Stimulated activated CD4-positive, alpha-beta T cell treated with anti-CD3 and anti-CD28 coated beads, Interleukin-1b, Interleukin-23, amount 100 ng/mL, for 48 hours (primary cell): ENCODE measurements at places on chromosomes 12 and 14.

GRCh38 chr14:104968541-104969401, 9.4 kb downstream of the AHNAK2 start:
- no peak for DNase-seq

- DNase-seq: no peak
These were observed 306.6 kb downstream of the DAD1 start for GRCh38 chr14:22282417-22282816.

GRCh38 chr14:50040401-50040775, 76.0 kb downstream of the VCPKMT start:
- peak; percentile 46 for DNase-seq

GRCh38 chr14:53042480-53042879, 91.6 kb upstream of the FERMT2 start:
- DNase-seq: no peak

GRCh38 chr12:126389961-126390360, 1324.7 kb downstream of the AACS start:
- no peak for DNase-seq

DNA sequence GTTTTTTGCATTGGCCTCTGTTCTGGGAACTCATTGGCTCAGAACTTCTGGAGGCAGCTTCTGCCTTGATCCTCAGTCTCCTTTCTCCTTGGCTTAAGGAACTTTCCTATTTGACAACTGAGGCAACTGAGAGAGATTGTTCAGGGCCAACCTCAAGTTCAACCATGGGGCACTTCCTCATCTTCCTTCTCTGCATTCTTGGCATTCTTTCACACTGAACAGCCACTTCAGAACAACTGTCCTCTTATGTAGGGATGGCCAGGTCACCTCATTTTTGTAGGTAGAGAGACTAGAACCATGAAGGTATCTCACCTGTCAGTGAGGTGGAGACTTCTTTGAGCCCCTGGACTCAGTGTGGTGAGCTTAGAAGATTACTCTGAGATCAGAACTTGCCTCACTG, 63.0 kb upstream of the NRXN3 start:
- no peak for DNase-seq

DNA sequence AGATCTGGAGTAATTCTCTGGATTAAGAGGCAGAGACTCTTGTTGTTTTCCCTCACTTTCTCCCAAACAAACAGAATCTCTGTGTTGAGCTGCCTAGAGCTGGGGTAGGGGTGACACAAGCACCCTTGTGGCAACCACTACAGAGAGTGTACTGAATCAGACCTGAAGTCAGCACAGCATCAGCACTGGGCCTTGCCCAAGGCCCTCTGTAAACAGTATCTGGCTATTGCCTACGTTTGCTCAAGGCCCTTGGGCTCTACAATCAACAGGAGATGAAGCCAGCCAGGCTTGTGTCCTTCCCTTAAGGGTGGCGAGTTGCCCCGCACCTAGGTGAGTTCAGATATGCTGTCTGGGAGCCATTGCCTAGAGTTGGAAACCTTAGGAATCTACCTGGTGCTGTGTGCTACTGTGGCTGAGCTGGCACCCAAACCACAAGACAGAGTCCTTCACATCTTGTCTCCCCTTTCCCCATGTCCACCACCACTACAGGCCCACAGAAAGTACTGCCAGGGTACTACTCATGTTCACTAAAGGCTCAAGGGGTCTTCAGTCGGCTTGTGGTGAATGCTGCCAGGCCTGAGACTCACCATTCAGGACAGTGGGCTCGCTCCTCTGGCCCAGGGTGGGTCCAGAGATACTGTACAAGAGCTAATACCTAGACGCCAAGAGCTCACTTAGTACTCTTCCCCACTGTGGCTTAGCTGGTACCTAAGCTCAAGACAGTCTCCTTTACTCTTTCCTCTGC, 206.8 kb downstream of the SYNE2 start:
- no peak for DNase-seq

- DNase-seq: no peak
These were observed 14.2 kb downstream of the SLC11A2 start for GRCh38 chr12:51011955-51012354.

DNA sequence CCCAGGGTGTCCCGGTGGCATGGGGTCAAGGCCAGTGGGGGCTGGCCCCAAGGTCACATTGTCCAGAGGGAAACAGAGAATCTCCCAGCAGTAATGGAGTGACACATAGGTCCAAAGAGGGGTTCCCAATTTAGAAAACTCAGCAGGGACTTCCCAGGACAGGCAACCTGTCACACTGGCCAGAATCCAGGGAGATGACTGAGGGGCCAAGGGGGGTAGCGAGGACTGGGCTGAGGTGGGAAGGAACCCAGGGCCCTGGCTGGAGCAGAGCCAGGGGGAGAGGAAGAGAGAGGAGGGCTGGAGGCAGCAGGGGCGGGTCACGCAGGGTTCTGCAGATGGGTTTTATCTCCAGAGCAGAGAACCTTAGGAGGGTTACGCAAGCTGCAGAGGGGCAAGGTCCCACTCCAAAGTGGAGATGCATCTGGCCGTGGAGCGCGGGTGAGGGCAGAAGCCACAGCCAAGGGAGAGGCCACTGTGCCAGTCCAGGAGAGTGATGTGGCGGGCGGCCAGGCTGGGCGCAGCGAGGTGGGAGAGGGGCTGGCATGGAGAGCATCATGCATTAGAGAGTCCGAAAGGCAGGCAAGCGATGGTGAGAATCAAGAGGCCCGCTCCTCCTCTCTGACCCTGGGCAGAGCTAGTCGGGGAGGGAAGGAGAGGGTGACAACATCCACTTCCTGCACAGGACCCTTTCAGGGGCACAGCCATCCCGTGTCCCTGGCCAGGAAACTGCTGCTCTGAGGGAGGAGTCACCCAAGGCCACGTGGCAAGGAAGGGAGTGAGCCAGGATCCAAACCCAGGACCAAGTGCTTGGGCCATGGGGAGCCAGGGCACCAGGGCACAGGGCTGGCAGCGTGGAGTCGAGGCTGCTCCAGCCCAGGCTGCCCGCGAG, 29.0 kb downstream of the NCOR2 start:
- no peak for DNase-seq

- no peak for DNase-seq
These were observed 7.8 kb downstream of the PELI2 start for GRCh38 chr14:56125772-56126636.

DNA sequence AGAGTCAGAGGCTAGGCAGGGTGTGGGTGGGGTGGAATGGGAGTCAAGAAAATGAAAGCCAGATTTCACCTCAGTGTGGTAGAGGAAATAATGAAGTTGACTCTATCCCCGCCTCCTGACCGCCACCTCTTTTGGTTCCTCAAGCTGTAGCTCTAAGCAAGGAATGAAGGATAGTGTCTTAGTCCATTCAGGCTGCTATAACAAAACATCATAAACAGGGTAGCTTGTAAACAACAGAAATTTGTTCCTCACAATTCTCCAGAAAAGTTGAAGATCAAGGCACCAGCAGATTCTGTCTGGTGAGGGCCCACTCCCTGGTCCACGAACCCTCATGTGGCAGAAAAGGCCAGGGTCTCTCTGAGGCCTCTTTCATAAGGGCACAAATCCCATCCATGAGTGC, 109.1 kb upstream of the AMN1 start:
- no peak for DNase-seq

- DNase-seq: no peak
These were observed 90.8 kb downstream of the EPS8 start for GRCh38 chr12:15698377-15698871.

DNA sequence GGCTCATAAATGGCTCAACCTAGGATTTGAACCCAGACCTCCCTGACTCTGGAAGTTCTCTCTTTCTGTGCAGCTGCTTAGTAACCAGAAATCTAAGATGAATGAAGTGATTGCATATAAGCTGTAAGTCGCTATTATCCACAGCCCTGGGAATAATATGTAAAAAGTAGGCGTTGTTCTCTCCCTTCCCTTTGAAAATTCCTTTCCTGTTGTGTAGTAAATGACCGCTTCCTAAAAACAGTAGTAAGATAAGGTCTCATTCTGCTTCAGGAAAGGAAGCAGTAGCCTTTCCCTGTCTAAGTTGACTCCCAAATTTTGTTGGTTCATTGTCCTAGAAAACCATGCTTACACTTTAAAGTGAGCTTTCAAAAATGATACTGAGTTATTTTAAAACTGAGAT, 418.3 kb downstream of the EGLN3 start:
- no peak for DNase-seq

DNA sequence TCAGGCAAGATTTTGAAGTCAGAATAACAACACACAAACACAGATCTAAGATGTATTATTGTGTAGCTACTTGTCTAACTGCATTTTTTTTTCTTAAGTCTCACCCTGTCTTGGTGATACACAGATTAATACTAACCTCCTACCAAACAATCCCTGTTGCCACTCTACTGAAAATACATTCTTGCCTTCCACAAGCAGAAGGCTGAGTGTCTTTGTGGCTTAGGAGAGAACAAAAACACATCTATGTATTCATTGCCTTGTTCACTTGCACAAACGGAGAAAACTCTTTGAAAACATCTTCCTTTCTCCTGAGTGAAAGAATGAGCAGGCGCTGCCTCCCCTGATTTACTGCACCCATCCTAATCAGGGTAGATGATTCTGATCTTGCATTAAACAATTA, 642.2 kb downstream of the DIO2 start:
- DNase-seq: no peak

- no peak for DNase-seq
These were observed 472.0 kb upstream of the TBX3 start for GRCh38 chr12:115155665-115156645.

GRCh38 chr12:101680240-101680639, 17.2 kb upstream of the CHPT1 start:
- no peak for DNase-seq

- no peak for DNase-seq
These were observed 229.9 kb upstream of the HMGA2 start for GRCh38 chr12:65594409-65594808.

GRCh38 chr12:126384026-126384564, 1318.9 kb downstream of the AACS start:
- no peak for DNase-seq

DNA sequence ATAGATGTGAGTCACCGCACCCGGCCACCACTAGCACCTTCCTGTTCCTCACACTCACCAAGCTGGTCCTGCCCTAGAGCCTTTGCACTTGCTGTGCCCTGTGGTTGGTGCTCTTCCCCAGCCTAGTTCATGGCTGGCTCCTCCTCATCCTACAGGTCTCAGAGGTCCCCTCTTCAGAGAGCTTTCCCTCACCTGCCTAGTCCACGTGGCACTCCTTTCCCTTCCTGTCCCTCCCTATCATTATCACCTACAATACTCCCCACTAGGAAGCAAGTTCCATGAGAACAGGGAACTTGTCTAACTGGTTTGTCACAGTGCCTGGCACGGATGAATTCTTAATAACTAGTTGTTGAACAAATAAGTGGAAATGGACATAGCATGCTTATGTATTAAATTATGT, 24.0 kb upstream of the TMED10 start:
- no peak for DNase-seq

GRCh38 chr14:36835128-36835527, 173.5 kb downstream of the PAX9 start:
- DNase-seq: no peak

GRCh38 chr14:34036319-34036766, 85.5 kb upstream of the EGLN3 start:
- no peak for DNase-seq

GRCh38 chr14:75985618-75986438, at the start of gene IFT43:
IFT43 (plus strand) TSS chr14:75985763; CDS start chr14:75985787, 24 bp downstream.
- DNase-seq: peak; percentile 89

GRCh38 chr12:46214668-46215436, 54.0 kb downstream of the SLC38A1 start:
- peak; percentile 91 for DNase-seq

DNA sequence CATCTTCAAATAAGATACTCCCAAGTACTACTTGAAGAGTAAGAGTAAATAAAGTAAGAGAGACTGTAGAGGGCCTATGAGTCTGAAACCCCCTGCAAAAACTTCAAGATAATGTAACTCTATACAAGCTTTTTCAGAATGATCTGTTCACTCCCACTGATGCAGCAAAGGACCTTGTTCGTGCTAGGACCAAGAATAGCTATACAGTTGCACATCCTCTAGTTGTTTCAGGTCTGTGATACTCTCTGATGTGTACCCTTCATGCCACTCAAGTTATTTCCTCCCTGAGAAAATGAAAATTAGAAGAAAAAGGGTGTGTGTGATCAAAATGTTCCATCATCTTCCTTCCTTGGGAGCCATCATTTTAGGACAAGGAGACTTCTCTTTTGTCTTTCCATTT, 204.4 kb downstream of the ALX1 start:
- DNase-seq: no peak

DNA sequence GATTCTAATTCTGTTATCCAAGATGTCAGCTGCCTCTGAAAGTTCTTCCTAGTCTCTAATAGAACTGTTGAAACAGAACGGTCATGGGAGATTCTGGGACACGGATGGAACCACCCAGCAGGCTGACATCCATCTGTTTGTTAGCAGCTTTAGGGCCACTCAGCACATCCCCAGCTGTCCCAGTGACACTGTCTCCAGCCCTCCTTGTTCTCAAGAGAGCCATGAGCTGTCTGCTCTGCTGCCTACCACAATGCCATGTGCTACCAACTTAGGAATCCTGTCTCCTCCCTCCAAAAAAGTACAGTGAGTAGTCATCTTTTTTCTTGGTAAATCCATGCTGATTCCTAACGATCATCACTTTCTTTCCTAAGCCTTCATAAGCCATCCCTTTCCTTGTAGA, 130.5 kb downstream of the ZFP36L1 start:
- DNase-seq: no peak

DNA sequence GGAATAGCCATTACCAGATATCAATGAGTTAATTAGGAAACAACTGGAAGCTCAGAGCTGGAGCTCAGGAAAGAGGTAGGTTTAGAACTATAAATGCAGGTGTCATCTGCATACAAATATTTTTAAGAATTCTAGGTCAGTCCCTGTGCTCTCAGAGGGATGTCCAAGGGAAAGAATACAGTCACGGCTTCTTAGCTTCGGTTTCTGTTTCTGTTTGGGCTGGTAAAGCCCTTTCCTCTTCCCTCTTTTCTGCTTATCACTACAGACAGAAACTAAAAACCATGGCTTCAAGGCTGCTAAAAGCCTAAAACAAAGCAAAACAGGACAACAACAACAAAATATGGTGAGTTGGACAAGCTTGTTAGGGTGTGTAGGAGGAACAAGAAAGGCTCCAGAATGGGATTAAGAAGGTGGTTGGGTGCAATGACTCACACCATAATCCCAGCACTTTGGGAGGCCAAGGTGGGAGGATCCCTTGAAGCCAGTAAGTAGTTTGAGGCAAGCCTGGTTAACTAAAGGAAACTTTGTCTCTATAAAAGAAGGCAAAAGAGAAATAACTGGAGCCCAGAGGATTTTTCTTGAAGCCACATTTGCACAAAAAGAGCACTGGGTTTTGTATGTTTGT, 113.0 kb downstream of the SEC23A start:
- no peak for DNase-seq

- DNase-seq: no peak
These were observed 77.8 kb downstream of the SLC24A4 start for GRCh38 chr14:92400579-92401444.
